ENCODE measurements at places on chromosomes 1 and 21. TPM values are rescaled to one million over a fixed set of nuclear protein-coding genes. Genes with fewer than 3 reads are reported as not detected.

Gene IQGAP3
- total RNA-seq = 33.3 TPM

Gene KCNT2
- total RNA-seq = 1.4 TPM

DNA sequence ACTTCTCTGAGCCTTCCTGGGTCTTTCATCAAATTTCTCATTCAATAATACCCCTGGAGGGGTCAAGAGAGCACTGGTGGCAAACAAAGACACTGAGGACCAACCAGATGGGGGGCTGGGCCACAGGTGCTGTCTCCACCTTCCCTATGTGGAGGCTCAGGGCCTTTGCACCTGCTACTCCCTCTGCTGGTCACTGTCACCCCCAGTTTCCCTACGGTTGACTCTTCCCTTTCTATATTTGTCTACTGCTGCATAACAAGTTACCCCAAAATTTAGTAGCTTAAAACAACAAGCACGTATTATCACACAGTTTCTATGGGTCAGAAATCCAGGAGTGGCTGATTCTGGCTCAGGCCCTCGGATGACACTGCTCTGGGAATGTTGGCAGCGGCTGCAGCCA is 138.8 kb upstream of the RUNX3 start:
- peaks cover 27% of the 10 kb centered on the region for H3K4me1 ChIP-seq
- no peaks in the 10 kb centered on the region for H3K36me3 ChIP-seq
- peaks cover 48% of the 10 kb centered on the region for H3K27me3 ChIP-seq
- H3K4me3 ChIP-seq = no peak overlapping the region

Gene PTCH2
- 0.23 TPM for total RNA-seq

Gene NCMAP
- not detected for total RNA-seq

- peaks cover 39% of the 10 kb centered on the region for H3K27me3 ChIP-seq
- no peak overlapping the region for H3K27ac ChIP-seq
- no peaks in the 10 kb centered on the region for H3K36me3 ChIP-seq
- H3K4me3 ChIP-seq = no peak overlapping the region
- DNase-seq = no peak
Measured at GRCh38 chr1:20215716-20216115, 29.4 kb upstream of the PLA2G2C start.

DNA sequence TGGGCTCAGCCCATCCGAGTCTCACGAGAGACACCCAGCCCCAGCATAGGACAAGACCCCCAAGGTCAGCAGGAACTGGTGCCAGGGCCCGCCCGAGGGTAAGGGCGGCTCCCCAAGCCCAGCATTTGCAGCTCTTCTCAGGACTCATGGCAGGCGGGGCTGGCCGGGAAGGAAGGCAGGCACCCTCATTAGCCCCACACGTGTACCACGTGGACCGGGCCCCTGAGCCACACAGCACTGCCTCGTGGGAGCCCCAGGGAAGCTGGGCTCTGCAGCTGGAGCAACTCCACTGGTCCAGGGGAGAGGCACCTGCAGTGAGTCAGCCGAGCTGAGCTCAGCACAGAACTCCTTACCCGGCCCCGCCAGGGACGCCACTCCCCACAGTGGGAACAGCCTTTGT is 97.7 kb upstream of the IFFO2 start:
- H3K4me3 ChIP-seq = no peak overlapping the region
- no peaks in the 10 kb centered on the region for H3K36me3 ChIP-seq
- H3K4me1 ChIP-seq = peaks cover 7% of the 10 kb centered on the region
- no peak for DNase-seq

- H3K27me3 ChIP-seq = 0 out of 2 replicates have a peak, but pooled peaks cover 2% of the 10 kb centered on the region
- H3K36me3 ChIP-seq = 0 out of 2 replicates have a peak, but pooled peaks cover 6% of the 10 kb centered on the region
- H3K4me3 ChIP-seq = peak overlapping the region; percentile 38
- H3K4me1 ChIP-seq = peaks cover 25% of the 10 kb centered on the region
- peak overlapping the region; percentile 48 for H3K27ac ChIP-seq
Measured at GRCh38 chr1:221897321-221897721, 155.4 kb upstream of the DUSP10 start.

DNA sequence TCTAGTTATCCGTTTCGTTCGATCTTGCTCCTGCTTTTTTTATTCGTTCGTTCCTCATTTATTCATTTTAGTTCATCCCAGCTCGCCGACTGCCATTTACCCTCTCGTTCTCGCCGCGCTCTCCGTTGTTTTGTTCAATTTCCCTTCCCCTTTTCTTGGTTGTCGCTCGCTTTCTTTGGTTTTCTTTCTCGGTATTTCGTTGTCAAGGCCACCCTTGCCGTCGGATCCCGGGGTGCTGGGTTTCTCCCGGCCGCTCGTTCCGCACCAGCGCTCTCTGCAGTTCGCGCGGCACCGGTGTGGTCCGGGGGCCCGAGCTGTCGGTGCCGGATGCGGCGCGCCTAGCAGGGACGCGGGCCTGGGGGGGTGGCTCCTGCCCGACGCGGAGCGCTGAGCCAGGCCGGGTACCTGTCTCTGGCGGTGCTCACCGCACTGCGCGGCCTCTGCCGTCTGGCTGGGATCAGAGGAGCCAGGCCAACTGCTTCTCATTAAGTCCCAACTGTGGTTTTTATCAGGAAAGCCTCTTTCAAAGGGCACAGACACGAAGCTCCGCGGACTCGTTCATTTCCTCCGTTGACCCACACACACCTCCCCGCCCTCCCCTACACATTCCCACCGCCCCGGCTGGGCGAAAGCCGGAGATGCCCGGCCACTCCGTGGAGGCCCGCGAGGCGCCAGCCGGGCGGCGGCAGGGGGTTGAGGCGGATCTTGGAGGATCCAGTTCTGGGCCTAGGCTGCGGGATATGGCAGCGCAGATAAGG is 1.6 kb downstream of the ALX3 start:
- peaks cover 17% of the 10 kb centered on the region for H3K4me1 ChIP-seq
- H3K27me3 ChIP-seq = peaks cover 35% of the 10 kb centered on the region
- no peak for DNase-seq
- peak overlapping the region; percentile 86 for H3K27ac ChIP-seq

Gene OPTC
- not detected for total RNA-seq

DNA sequence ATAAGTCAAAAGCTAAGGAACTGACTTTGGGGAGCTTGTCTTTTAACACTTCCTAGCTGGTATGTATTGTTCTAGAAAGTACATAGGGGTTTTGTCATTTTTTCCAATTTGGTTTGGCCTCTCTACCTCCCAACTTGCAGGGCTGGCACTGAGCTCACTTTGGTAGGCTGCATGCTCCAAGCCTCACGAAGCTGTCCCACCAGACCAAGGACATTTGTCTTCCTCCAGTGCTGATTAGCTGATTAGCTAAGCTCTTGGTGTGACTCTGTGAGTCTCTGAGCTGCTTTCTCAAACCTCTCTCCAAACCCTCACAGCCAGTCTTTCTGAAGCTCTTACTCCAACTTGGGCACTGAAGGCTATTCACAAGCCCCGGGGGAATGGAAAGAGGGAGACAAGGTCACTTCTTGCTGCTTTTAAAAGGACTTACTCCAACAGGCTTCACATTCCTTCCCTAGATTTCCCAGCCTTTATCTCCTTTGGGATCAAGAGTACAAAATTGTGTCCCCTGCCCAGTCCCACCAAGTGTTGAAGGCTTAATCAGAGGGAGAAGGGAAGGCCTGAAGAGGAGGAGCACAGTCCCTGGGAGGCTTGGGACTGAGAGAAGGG is 893 bp upstream of the CFAP45 start:
- H3K27me3 ChIP-seq = no peaks in the 10 kb centered on the region
- H3K4me1 ChIP-seq = peaks cover 21% of the 10 kb centered on the region
- no peak overlapping the region for H3K4me3 ChIP-seq

Gene VTCN1
- total RNA-seq = not detected

Gene KRTAP12-2
- total RNA-seq = not detected

DNA sequence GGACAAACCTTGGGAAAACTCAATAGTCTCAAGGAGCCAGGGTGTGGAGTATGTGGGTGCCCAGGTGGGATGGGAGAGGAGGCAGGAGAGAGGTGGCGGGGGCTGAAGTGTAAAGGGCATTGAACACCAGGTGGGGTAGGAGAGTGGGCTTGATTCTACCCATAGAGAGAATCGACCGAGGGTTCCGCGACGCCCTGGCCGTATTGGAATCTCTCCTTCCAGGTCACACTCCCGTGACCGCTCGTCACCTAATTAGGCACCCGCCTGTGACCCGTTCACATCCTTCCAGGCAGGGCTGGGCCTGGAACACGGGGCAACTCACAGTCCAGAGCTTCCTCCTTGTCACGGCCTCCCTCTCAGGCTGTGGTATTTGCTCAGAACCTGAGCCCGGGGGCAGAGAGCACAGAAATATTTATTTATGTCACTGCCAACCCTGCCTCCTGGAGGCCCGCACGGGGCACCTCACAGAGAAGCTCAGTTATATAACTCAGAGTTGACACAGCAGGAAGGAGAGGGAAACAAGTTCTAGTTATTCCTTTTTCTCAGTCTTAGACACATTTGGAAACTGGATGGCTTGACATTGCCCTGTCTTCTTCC is 12.0 kb downstream of the NCMAP start:
- no peaks in the 10 kb centered on the region for H3K36me3 ChIP-seq
- DNase-seq = no peak
- no peak overlapping the region for H3K27ac ChIP-seq
- peaks cover 11% of the 10 kb centered on the region for H3K4me1 ChIP-seq
- peaks cover 11% of the 10 kb centered on the region for H3K27me3 ChIP-seq

Gene TMEM125
- not detected for total RNA-seq

DNA sequence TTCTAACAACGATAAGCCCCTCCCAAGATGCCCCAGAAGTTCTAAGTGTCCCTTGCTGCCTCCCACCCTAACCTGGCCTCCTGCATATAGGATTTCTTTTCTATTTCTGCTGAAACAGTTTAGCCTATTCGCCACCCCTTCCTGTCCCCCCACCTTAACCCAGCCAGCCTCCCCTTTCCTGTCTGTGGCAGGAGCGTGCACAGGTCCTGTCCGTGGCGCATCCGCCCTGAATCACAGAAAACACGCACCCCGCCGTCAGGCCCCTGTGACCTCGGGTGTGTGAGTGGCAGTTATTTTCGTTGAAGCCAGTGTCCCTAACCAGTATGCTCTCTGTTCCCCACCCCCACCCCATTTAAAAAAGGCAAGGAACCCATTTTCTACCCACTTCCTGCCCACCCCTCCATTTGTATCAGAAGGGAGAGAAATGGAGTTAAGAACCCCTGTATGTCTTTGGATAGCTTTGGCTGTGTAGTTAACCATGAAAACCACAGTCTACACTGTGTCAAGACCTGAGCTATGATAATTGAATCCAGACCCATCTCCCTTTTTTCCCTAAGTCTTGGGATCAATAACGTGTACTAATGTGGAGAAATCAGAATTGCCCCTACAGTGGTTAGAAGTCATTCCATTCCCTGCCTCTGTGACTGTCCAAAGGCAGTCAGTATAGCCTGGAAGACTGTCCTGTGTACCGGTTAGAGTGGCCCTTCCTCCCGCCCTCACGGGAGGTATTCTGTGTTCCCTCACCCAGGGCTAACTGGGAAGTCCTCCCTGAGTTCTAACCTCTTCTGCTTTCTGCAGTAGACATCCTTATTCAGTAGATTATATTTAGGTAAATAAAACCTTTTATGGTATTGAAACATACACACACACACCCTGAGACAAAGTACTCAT is 1.8 kb downstream of the PLEKHO1 start:
- no peak for DNase-seq
- H3K36me3 ChIP-seq = peaks cover 44% of the 10 kb centered on the region
- H3K27ac ChIP-seq = peak overlapping the region; percentile 87
- H3K4me3 ChIP-seq = peak overlapping the region; percentile 97
- no peaks in the 10 kb centered on the region for H3K27me3 ChIP-seq

Gene IFNAR1
- total RNA-seq = 46.6 TPM

DNA sequence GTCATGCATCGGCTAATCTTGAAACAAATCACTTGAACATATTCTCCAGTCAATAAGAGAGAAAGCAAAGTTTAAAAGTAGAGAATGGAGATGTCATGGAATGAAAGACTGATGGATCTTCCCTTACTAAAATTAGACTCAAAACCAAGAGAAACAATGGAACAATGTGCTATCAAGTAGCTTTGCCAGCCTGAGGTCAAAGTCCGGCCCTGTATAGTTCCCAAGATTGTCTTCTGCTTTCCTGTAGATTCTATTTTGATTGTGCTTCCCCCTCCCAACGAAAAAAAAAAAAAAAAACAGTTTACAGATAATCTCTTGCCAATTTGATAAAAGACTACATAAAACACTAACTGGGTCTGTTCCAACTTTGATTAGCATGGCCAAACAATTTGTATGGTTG is 40.8 kb upstream of the KIRREL1 start:
- H3K27me3 ChIP-seq = peaks cover 21% of the 10 kb centered on the region
- H3K36me3 ChIP-seq = no peaks in the 10 kb centered on the region
- H3K4me3 ChIP-seq = no peak overlapping the region
- no peak for DNase-seq

Gene TMPRSS3
- total RNA-seq = not detected

- peaks cover 9% of the 10 kb centered on the region for H3K4me1 ChIP-seq
- H3K36me3 ChIP-seq = no peaks in the 10 kb centered on the region
- no peak overlapping the region for H3K27ac ChIP-seq
- no peak overlapping the region for H3K4me3 ChIP-seq
- no peak for DNase-seq
Measured at GRCh38 chr1:85936470-85936869, 220.1 kb downstream of the COL24A1 start.

GRCh38 chr1:219907772-219908070 is 20.6 kb downstream of the SLC30A10 start:
- H3K4me3 ChIP-seq = no peak overlapping the region
- H3K27ac ChIP-seq = no peak overlapping the region
- no peaks in the 10 kb centered on the region for H3K27me3 ChIP-seq
- H3K36me3 ChIP-seq = no peaks in the 10 kb centered on the region
- no peak for DNase-seq

Gene IFI6
- 16.4 TPM for total RNA-seq

- no peak overlapping the region for H3K27ac ChIP-seq
- no peaks in the 10 kb centered on the region for H3K4me1 ChIP-seq
- no peaks in the 10 kb centered on the region for H3K36me3 ChIP-seq
- no peak for DNase-seq
- no peak overlapping the region for H3K4me3 ChIP-seq
- H3K27me3 ChIP-seq = no peaks in the 10 kb centered on the region
Measured at GRCh38 chr21:21297211-21297610, 299.0 kb downstream of the NCAM2 start.

Gene SDCCAG8
- 26.5 TPM for total RNA-seq

DNA sequence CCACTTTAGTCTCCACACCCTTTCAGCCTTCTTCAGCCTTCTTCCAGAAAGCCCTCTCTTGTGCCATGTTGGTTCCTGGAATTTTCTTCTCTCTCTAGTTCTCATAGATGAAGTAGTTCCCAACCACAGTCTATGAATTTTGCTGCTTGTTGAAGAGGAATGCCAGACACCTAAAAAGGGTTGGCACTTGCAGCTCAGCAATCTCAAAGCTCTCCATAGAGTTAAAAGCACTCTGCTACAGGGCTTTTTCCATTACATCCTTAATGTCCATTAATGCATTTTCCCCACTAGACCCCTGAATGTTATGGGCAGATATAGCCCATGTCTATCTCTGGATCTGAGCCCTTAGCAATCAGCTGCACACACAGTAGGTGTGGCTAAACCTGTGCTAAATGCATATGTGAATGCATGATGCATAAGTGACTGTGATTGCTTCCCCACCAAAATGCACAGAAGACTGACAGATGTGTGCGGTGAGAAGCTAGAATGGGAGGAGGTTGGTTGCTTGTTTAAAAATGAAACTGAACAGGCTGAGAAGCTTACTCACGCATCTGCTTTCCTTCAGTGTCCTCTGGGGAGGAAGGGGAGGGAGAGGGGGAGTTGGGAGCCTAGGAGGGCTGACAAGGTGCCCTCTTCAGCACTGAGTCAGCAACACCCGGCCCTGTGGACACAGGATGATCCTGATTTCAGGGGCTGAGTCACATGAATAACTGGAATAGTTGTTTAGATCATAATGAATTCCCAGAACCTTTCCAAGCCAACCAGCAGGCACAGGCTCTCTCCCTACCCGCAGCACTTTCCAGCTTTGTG is 146.1 kb upstream of the FGGY start:
- H3K4me3 ChIP-seq = peak overlapping the region; percentile 84
- peaks cover 89% of the 10 kb centered on the region for H3K4me1 ChIP-seq
- H3K27me3 ChIP-seq = peaks cover 3% of the 10 kb centered on the region
- peak overlapping the region; percentile 96 for H3K27ac ChIP-seq
- H3K36me3 ChIP-seq = peaks cover 7% of the 10 kb centered on the region

GRCh38 chr1:161193561-161194235 is 5.2 kb downstream of the ADAMTS4 start:
- H3K27me3 ChIP-seq = peaks cover 2% of the 10 kb centered on the region
- H3K4me3 ChIP-seq = no peak overlapping the region
- peaks cover 38% of the 10 kb centered on the region for H3K4me1 ChIP-seq
